ENCODE measurements at places on chromosomes 12 and 14. TPM values are rescaled to one million over a fixed set of nuclear protein-coding genes. Genes with fewer than 3 reads are reported as not detected.
A peak's percentile ranks its signal among the peaks of the same experiment; 100 is the strongest.

PPP1R1A gene
- total RNA-seq = 29.7 TPM

HCAR3 gene
- total RNA-seq = 0.96 TPM

CERS5 gene
- total RNA-seq = 25.0 TPM

SLC25A47 gene
- total RNA-seq = 0.16 TPM

COA8 gene
- 26.5 TPM for total RNA-seq

GPR162 gene
- total RNA-seq = 4.2 TPM

CDKN3 gene
- 2.0 TPM for total RNA-seq

- no peaks in the 10 kb centered on the region for H3K27me3 ChIP-seq
- peak overlapping the region; percentile 88 for H3K4me3 ChIP-seq
- DNase-seq = no peak
- H3K4me1 ChIP-seq = no peaks in the 10 kb centered on the region
- peak overlapping the region; percentile 88 for H3K27ac ChIP-seq
- H3K36me3 ChIP-seq = peaks cover 6% of the 10 kb centered on the region
Measured at GRCh38 chr14:63543826-63544406, 739 bp upstream of the PPP2R5E start.

DNA sequence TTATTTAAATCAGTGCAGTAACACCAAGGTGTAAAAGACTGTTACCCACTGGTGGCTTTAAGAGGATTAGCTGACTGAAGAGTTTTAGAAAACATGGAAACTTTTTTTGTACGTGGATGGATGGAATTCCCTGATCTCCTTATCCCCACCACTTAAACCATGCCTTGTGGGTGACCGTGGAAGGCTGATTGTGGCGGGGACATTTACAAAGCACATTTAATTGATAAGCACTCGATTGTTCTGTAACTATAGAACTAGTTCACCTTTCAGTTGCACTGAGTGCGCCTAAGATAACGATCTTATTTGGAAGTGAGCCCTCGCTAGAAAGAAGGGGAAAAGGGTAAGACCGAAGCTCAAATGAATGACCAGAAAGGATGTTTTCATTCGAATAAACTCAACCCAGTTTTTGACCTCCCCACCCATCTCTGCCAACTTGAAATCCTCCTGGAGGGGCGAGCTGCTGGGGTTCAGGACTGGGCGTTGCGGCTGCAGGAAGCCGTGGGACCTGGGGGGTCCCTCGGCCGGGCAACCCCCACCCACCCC, 688 bp upstream of the RASSF3 start:
- H3K4me3 ChIP-seq = peak overlapping the region; percentile 97
- no peak for DNase-seq
- H3K27ac ChIP-seq = peak overlapping the region; percentile 94
- H3K4me1 ChIP-seq = no peaks in the 10 kb centered on the region

DNA sequence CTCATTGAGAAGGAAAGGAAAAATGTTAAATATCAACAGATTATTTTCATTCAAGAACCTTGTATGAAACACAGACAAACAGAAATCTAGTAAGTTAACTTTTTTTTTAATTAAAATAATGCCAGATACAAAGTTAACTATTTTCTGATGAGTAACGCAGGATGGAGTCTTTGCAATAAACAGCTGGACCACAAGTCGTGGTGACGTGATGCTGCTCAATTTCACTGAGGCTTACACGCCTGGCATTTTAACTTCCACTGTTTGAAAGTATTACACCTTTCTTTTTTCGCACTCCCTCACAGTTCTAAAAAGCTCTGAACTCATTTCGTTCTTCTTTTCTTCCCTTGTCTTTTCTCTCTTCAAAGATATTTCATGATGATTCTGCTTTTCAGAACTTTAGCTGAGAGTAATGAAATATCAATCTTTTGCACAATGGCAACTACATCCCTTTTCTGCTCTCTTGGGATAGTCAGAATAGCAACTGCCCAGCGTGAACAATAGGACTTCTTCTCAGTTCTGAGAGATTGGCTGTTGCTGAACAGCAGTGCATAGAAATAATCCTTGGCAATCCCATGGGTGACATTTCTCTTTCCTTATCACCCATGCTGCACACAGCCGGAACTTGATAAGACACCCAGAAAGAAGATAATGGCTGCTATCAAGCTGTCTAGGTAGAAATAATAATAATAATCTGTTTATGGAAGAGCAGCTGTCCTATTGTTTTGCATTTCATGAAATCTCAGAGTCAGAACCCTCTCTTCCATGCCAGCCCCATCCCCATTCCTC, 160.5 kb downstream of the BTG1 start:
- no peak for DNase-seq
- peaks cover 9% of the 10 kb centered on the region for H3K4me1 ChIP-seq
- no peaks in the 10 kb centered on the region for H3K36me3 ChIP-seq
- no peak overlapping the region for H3K4me3 ChIP-seq

GRCh38 chr12:3761116-3761735, 8.3 kb upstream of the CRACR2A start:
- DNase-seq = no peak
- no peaks in the 10 kb centered on the region for H3K4me1 ChIP-seq
- H3K4me3 ChIP-seq = no peak overlapping the region

GRCh38 chr12:112198120-112198733, 72.9 kb downstream of the TRAFD1 start:
- no peaks in the 10 kb centered on the region for H3K27me3 ChIP-seq
- DNase-seq = no peak
- H3K36me3 ChIP-seq = no peaks in the 10 kb centered on the region
- H3K4me3 ChIP-seq = no peak overlapping the region
- no peak overlapping the region for H3K27ac ChIP-seq
- no peaks in the 10 kb centered on the region for H3K4me1 ChIP-seq

DNA sequence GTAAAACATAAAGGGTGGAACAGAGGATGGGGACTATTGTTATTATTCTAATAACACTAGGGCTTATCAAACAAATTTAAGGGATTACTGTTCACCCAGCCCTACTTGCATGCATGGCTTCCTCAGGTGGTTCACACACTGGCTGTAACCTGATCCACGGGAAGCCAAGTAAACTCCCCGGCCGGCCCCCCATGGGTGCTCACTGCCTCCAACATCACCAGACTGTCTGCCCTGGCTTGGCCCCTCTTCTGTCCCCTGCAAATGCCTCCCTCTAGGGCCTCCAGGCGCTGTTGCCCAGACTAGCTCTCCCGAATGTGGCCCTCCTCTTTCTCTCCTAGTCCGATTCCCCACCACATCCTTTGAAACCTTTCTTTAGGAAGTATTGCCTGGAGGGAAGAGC, 18.6 kb downstream of the FAIM2 start:
- no peak overlapping the region for H3K4me3 ChIP-seq
- no peak overlapping the region for H3K27ac ChIP-seq
- no peaks in the 10 kb centered on the region for H3K27me3 ChIP-seq
- no peaks in the 10 kb centered on the region for H3K36me3 ChIP-seq

DNA sequence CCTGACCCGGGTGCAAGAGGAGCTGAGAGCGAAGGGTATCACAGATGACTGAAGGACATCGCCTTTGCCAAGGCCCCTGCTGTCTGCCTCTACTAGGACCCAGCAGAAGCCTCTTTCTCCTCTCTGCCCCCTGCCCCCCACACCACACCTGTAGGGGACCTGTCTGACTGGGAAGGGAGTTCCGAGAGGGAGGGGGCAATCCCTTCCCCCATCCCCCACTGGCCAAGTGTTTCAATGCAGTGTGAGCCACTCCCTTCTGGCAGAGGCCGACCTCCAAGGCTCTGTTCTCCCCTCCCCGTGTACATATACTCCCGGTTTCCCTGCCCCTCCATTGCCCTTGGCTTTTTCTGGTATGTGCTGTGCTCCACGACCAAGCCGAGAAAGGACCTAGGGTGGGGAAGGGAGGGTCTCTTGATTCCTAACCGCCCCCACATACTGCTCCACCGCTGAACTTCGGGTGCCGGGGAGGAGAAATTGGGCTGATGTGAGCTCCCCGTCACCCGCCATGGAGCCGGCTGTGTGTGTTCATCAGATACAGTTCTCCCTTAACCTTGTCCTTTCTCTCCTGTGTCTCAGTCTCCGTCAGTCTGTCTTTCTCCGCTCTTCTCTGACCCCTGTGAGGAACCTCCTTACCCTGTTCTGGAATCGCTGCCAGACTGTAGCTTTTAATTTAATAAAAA, 2.0 kb upstream of the ARHGEF25 start:
- H3K27me3 ChIP-seq = no peaks in the 10 kb centered on the region
- peak overlapping the region; percentile 77 for H3K4me3 ChIP-seq
- no peaks in the 10 kb centered on the region for H3K36me3 ChIP-seq
- H3K4me1 ChIP-seq = no peaks in the 10 kb centered on the region

DNA sequence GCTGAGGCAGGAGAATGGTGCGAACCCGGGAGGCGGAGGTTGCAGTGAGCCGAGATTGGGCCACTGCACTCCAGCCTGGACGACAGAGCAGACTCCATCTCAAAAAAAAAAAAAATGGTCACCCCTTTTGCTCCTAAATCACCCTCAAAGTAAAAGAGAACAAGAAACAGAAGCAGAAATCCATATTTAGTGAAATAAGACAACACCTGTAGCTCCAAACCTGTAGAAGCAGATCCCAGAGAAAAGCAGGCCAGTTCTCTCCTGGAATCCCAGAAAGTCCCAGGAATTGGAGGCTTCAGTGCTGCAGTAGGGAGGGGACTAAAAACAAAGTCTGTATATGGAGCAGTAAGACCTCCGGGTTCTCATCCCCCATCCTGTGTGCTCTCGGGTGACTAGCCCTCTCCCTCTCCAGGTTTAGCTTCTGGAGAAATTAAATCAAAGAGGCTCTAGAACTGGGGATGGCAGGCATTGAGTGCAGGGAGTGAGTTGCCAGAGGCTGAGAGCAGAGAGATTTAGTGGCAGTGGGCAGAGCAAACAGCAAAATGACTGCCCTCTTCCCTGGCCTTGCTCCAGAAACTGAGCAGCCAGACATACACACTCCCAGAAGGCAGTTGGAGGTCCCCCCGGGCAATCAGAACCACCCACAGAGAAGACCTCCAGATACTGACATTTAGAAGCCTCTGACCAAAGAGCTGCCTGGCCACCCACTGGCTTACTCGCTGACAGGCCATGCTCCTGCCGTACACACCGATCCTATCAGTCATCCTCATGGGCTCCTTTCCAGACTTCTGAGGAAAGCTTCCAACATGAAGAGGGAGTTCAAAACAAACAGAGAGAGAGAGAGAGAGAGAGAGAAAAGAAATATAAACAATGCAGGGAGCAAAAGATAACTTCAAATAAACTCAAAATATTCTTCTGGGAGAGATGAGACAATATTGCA, 6.3 kb upstream of the MLXIP start:
- H3K36me3 ChIP-seq = no peaks in the 10 kb centered on the region
- DNase-seq = no peak
- no peaks in the 10 kb centered on the region for H3K4me1 ChIP-seq

DNA sequence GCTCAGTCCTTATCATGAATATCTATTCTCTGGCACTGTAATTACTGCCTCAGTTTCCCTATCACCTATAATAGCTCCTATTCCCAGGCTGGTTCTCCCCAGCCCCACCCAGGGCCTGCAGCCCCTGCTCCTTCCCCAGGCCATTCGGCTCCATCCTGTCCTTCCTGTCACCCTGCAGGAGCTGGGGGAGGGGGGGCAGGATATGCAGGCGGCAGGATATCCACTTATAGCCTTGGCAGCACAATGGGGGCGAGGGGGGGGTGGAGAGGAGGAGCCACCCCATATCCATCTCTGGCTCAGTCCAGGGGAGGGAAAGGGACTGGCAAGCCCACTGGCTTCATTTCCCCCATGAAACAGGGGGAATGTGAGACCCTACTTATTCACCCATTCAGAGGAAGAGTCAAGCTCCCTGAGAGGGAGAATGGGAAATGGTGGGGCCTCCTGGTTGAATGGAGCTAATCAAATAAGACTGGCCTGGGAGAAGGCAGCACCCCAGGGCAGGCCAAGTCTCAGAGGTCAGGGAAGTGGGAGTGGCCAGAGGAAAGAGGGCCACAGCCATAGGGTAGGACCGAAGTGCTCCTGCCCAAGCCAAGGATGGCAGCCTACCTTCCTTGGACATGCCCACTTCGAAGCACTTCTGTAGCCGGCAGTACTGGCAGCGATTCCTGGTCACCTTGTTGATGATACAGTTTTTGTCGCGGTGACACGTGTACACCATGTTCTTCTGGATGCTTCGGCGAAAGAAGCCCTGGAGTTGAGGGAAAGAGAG, 7.8 kb upstream of the ITGB7 start:
- H3K27me3 ChIP-seq = no peaks in the 10 kb centered on the region
- peaks cover 12% of the 10 kb centered on the region for H3K36me3 ChIP-seq
- H3K27ac ChIP-seq = peak overlapping the region; percentile 100
- H3K4me3 ChIP-seq = no peak overlapping the region
- peaks cover 21% of the 10 kb centered on the region for H3K4me1 ChIP-seq

- H3K4me1 ChIP-seq = no peaks in the 10 kb centered on the region
- no peaks in the 10 kb centered on the region for H3K27me3 ChIP-seq
- H3K4me3 ChIP-seq = no peak overlapping the region
- DNase-seq = no peak
- H3K27ac ChIP-seq = no peak overlapping the region
Measured at GRCh38 chr14:24080142-24080530, 8.8 kb downstream of the CPNE6 start.

- no peak for DNase-seq
- no peaks in the 10 kb centered on the region for H3K36me3 ChIP-seq
- H3K4me3 ChIP-seq = no peak overlapping the region
- H3K4me1 ChIP-seq = no peaks in the 10 kb centered on the region
Measured at GRCh38 chr12:62519043-62519442, 52.4 kb downstream of the MON2 start.

DNA sequence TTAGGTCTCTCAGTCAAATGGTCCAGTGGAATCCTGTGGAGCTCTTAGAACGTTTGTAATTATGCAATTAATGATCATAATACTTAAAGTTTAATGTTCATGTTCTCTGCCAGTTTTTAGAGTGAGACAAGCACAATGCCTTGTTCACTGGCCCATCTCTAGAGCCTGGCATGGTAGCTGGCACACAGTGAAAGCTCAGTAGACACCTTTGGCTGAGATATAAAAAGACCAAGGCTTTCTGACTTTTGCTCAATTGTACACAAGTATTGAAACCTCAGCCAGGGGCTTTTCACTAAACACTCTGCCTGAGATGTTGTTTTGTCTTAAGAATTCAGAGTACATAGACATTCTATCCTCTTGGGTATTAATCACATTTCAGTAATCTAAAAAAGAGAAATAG, 241.8 kb upstream of the ATP2B1 start:
- no peak for DNase-seq
- H3K4me1 ChIP-seq = no peaks in the 10 kb centered on the region
- H3K27me3 ChIP-seq = no peaks in the 10 kb centered on the region
- H3K36me3 ChIP-seq = no peaks in the 10 kb centered on the region

DNA sequence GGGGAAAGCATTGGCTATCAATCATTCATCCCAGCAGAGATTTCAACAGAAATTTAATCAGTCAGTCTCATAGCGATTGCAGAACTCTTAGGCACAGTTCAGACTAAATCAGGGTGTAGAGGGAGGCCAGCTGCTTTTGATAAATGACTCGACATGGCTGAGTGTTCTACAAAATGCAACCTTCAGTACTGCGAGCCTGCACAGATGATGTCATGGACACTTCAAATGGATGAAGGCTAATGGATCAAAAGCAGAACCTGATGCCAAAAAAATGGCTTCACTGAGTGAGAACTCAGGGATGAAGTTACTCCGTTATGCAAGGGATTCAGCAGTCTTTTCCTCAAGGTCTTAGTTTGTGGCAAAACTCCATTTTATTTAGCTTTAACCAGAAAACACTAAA, 167.3 kb downstream of the DACT1 start:
- H3K4me3 ChIP-seq = no peak overlapping the region
- no peaks in the 10 kb centered on the region for H3K36me3 ChIP-seq
- H3K4me1 ChIP-seq = no peaks in the 10 kb centered on the region
- no peaks in the 10 kb centered on the region for H3K27me3 ChIP-seq
- no peak overlapping the region for H3K27ac ChIP-seq
